ENCODE measurements at places on chromosomes 2 and 18.

DNA sequence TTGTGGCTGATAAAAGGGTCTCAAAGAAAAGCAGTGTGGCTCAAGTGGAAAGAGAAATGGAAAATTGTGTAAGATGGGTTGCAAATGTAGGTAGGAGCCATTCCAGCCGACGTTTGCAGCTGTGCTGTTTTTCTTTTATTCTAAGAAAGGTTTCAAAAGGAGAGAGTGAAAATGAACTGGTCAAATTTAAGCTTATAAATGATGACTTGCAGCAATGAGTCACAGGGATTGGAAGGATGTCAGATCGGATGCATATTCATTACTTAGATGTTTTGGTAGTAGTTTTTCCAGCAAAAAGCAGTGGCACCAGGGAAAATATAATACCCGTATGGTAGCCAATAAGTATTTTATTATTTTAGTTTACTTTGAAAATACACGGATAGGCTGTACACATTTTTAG, 79.1 kb downstream of the LRRTM4 start:
- no peak for DNase-seq

GRCh38 chr2:56801770-56802169, 618.0 kb downstream of the CCDC85A start:
- no peak for DNase-seq

DNA sequence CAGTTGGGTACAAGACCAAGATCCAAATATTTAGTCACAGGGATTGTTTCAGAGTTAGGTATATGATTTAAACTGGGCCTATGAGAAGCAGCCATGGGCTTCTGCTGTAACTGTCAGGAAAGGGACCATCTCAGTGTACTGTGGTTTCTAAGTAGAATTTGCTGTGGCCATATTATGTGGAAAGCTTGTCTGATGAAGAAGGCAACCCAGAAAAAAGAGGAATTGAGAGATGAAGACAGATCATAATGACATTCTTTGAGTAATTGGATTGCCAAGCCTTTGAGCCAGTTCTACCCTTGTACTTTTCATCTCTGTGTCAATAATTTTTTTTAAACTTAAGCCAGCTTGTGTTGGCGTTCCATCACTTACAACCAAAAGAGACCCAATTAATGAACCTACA, 259.6 kb downstream of the NUP35 start:
- no peak for DNase-seq

DNA sequence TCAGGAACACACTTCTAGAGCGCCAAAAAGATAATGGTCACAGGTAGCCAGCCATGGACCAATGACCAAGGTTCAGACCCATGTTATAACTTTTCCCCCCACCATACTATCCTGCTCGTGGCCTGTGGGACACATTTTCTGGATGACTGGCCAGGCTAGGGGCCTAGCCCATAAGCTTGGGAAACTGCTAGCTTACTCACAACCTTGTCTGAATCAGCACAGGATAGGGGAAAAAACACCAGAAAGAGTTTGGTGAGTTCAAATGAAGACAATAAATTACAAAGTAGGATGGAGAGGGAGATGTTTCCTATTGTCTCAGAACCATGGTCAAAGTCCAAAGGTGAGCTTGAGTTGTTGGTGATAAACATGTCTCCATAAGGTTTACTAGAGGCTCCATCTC, 156.3 kb upstream of the CCDC68 start:
- no peak for DNase-seq

DNA sequence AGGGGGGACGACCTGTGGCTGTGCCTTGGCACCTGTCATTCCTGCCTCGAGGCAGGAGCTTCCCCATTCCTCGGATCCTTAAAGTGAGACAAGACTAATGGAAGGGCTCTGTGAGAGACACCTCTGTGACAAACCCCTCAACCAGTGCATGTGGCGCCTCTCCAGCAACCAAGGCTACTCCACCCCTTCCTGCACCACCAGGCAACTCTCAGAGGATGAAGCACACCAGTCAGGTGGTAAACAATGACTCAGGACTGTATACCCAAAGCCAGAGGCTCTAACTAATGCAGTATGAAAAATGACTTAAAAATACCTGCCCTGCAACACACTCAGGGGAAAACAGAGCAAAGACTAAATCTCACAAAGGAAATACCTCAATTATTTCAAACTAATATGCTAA, 136.9 kb downstream of the UXS1 start:
- peak; percentile 44 for DNase-seq

DNA sequence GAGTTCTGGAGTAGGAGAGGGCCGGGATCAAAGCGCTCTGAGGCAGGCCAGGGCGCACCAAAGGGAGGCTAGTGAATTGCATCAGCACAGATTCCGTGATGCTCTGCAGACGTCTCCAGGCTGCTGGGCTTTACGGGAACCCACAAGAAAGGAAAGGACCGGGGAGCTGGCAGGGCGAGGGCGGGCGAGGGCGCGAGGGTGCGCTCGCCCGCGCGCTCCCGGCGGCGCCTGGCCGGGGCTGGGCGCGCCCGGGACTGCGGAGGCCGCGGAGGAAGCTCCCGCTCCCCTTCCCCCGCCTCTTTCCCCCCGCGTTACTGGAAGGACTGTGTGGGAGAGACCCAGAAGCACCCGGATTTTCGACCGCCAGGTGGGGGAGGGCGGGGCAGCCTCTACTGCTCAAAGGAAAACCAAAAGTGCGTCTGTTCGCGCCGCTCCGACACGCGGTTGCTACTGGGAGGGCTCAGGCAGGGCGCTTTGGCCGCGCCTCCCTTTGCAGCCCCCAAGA, 2.4 kb upstream of the FOSL2 start:
- DNase-seq, result peak; percentile 97

DNA sequence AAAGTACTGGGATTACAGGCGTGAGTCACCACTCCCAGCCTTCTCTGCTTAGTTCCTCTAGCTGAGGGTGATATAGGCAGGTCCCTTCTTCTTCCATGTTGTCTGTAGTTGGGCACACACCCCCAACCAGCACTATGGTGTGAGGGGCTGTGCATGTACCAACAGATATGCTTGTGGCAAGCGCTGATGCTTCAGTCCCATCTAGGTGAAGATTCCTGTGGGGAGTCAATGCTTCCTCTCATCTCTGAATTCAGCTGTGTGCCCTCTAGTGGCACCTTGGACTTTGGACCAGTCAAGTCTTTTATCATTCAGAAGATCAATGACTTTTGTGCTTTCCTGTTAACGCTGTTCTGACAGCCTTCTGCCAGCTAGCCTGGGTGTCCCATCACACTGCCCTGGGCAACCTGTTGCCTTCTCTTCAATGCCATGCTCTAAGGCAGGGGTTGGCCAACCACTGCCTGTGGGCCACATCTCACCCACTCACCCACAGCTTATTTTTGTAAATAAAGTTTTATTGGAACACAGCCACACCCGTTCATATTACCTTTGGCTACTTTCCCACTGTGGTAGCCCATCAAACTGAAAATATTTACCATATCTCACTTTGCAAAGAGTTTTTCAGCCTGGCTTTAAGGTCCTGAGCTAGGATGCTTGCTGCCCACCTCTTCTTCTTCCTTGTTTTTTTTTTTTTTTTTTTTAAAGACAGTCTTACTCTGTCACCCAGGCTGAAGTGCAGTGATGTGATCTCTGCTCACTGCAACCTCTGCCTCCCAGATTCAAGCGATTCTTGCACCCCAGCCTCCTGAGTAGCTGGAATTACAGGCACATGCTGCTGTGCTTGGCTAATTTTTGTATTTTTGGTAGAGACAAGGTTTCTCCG, 51.0 kb downstream of the NPAS2 start:
- no peak for DNase-seq

GRCh38 chr2:194380011-194380410, 1277.0 kb upstream of the SLC39A10 start:
- no peak for DNase-seq

GRCh38 chr18:21930177-21930576, 189.6 kb downstream of the MIB1 start:
- DNase-seq, result no peak

- DNase-seq, result no peak
These were observed 35.7 kb upstream of the GPR155 start for GRCh38 chr2:174522553-174522952.

- no peak for DNase-seq
These were observed 365.5 kb upstream of the ACVR2A start for GRCh38 chr2:147479358-147479757.

Data from stimulated activated CD8-positive, alpha-beta memory T cell treated with anti-CD3 and anti-CD28 coated beads, Interleukin-4, amount 100 ng/mL, for 48 hours (primary cell).